ENCODE measurements at places on chromosomes 7 and 10.

DNA sequence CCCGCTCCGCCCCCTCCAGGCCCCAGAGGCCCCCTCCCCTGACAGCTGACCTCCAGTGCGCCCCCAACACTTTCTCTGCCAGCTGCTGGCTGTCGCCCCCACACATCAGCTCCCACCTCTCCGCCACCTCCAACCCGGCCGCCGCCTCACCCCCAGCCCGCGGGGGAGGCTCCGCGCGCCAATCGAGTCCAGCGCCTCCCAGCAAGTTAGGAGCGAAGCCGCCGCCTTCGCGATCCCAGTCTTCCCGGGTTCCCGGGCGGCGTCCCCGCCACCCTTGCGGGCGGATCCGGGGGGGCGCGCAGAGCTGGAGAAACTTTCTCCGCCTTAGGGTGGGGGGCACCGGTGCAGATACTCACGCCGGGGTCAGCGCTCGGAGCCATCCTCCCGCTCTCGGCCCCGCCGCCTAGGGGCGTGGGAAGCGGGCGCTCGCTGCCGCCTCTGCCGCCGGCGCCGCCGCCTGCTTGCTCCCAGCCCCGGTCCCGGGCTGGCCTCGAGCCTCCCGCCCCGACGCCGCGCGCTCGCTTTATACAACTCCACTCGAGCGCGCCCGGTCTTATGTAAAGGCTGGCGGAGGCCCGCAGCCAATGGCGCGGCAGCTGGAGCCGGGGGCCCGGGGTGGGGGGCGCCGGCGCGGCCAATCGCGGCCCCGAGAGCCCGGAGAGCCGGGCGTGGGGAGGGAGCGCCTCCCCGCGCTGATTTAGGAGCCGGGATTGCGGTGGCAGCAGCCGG is at the start of gene CRTAC1:
Gene CRTAC1 (minus strand): TSS at position 529 of the 729 bp plus-strand sequence. CDS start 149 bp downstream, at position 380.
- no peak for DNase-seq

DNA sequence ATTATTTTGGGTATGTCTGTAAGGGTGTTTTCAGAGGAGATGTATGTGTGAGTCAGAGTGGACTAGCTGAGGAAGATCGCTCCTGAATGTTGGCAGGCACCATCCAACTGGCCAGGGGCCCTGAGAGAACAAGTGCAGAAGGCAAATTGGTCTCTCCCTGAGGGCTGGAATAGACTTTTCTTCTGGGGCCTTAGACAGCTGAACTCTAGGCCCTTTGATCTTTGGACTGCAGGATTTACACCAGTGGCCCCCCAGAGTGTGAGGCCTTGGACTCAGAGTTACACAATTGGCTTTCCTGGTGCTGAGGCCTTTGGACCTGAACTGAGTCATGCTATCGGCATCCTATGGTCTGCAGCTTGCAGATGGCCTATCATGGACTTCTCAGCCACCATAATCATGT is 217.2 kb downstream of the REEP3 start:
- DNase-seq = no peak

DNA sequence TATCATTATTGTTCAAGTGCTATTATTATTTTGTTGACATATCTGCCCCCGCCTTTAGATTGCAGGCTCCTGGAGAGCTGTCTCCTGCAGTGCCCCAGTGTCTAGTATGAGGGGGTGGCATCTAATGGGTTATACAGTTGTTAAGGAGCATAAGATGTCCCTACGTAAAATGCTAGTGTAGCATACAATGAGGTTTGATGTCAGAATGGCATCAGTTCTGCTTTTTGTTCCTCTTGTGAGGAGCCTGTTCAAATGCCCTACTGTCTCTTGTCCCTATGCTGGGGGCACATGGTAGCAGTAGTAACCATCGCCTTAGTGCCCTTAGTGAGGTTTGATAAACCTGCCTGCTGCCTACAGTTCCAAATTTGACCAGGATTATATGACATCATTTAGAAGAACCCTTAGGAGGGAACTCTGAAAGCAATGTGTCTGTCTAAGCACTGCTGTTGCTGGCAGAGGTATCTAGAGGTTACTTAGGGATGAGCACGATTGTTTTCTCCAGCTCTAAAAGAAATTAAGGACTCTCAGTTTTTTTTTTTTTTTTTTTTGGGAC is 9.7 kb downstream of the CREM start:
- DNase-seq = no peak

- no peak for DNase-seq
Measured at GRCh38 chr10:97213431-97213830, 27.7 kb upstream of the SLIT1 start.

DNA sequence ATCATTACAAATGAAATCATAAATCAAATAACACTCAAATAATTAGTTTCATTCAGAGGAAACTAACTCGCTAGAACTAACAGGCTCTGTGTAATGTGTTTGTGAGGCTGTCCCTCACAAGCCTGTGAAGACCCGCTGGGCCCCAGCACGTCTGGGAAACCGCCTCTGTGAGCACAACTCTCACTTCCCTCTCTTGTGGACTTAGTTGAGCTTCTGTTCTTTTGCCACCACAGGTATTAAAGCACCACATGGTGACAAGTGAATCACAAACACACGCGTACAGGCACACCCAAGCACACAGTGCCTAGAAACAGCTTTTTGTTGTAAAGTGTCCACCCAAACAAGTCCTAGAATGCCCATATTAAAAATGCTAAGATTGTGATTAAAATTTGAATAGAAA is 51.0 kb downstream of the ZNF777 start:
- DNase-seq = no peak

DNA sequence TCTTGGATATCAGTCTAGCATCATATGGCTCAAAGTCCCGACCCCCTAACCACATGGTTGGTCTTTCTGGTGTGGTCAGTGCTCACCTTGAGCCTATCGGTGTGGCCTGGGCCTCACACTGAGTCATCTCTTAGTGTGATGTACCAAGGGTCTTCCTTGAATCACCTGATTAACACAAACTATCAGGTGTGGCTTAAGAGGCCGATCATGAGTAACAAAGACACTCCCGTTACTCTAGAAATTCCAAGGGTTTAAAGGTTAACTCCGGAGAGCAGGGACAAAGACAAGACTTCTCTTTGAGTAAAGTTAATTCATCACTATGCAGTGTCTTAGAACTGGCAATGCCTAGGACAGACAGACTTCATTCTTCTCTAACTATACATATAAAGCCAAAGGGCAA is 52.3 kb upstream of the ARMC3 start:
- DNase-seq = no peak

DNA sequence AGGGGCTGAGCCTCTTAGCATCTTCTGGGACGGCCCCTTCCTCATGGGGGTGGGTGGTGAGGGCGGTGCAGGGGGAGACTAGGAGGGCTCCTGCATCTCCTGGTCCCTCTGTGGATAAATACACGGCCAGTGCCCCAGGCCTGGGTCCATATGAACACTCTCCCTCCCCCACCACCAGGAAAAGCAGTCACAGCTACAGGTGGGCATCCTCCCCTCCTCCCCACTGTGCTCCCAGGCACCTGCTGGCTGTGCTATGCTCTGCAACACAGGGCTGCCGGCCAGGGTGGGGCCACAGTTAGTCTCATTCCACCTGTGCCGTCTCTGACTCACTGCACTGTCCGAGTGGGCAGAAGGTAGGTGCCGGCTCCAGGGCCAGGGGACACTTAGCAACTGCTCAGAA is 87.3 kb upstream of the INSIG1 start:
- no peak for DNase-seq

All from stimulated activated CD8-positive, alpha-beta memory T cell treated with anti-CD3 and anti-CD28 coated beads, Interleukin-7, amount 100 ng/mL, for 1 hour (primary cell).